ENCODE measurements at places on chromosomes 6 and 20.

DNA sequence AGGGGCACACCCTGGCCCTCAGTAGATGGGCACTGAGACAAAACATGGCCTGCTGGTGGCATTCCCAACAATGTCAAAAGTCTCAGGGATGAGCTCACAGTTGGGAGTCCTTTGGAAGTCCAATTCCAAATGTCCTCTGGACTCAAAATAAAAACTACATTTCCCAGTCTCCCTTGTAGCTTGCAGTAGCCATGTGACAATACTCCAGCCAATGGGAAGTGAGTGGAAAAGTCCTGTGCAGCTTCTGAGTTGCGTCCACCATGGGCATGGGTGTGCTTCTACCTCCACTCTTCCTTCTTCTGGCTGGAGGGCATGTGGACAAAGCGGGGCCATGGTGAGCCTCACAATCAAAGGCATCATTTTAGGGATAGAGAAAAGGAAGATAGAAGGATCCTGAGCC lies 5.8 kb upstream of the ADAM33 start:
- no peak for DNase-seq

GRCh38 chr6:151058021-151058733 lies 181.6 kb upstream of the AKAP12 start:
- DNase-seq: no peak

GRCh38 chr6:12804952-12805645 lies 88.5 kb downstream of the PHACTR1 start:
- DNase-seq: no peak

GRCh38 chr6:50836231-50836630 lies 17.6 kb downstream of the TFAP2B start:
- no peak for DNase-seq

- no peak for DNase-seq
These were observed 7.5 kb upstream of the TNXB start for GRCh38 chr6:32116674-32117073.

DNA sequence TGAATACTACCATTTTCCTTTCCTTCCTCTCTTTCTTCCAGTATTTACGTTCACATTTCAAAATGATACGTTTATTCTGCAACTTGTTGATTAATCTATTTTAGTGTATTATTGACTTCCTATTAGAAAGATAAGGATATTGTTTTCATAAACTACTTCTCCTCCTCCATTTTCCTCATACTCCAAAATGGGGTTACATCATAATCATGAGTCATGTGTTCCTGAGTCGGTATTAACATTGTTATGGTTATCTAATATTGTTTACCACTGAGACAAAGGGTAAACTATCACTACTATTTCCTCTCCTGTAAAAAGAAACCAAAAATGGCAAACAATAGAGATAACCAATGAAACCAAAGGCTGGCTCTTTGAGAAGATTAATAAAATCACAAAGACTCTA lies 126.5 kb upstream of the CDYL start:
- DNase-seq: no peak

GRCh38 chr20:57544838-57545564 lies 15.9 kb upstream of the PCK1 start:
- DNase-seq: no peak

- no peak for DNase-seq
These were observed 7.5 kb upstream of the DST start for GRCh38 chr6:56650191-56650590.

- no peak for DNase-seq
These were observed 1159.7 kb downstream of the GRIK2 start for GRCh38 chr6:102553214-102553613.

- no peak for DNase-seq
These were observed 67.8 kb downstream of the TIAM2 start for GRCh38 chr6:155062866-155063341.

- no peak for DNase-seq
These were observed 70.5 kb upstream of the TPD52L1 start for GRCh38 chr6:125082908-125083683.

DNA sequence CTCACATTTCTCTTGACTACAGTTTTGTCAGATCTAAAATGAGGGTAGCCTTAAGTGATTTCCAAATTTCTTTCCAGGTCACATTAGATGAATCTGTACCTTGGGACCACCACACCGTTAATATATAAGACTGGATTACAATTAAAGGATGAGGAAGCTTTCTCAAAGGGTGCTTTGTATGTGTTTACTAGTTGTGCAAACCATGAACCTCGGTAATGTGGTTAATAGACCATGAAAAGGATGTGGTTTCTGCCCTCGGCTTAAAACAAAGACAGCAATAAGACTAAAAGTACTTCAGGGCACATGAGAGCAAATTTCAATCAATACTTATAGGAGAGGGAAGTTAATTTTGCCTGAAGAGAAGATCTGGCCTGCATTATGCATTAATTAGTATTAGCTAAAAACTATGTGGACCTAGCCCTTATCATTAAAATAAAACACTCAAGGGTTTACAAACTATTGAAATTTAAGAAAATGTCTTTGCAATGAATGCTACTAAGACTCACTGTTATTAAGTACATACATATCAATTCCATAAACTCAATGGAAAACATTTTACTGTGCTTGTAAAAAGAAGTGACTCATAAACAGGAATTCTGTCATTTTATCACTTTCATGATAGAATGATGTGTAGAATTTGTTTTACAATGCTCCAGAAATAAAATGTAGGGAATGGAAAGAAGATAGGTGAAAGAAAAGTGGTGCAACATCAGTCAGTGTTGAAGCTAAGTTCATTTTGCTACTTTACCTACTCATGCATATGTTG lies 936 bp upstream of the TMX4 start:
- DNase-seq: no peak

- DNase-seq: no peak
These were observed 162.8 kb downstream of the ZFAND3 start for GRCh38 chr6:37982317-37982716.

- peak; percentile 39 for DNase-seq
These were observed 68.7 kb upstream of the STMND1 start for GRCh38 chr6:17032988-17033634.

DNA sequence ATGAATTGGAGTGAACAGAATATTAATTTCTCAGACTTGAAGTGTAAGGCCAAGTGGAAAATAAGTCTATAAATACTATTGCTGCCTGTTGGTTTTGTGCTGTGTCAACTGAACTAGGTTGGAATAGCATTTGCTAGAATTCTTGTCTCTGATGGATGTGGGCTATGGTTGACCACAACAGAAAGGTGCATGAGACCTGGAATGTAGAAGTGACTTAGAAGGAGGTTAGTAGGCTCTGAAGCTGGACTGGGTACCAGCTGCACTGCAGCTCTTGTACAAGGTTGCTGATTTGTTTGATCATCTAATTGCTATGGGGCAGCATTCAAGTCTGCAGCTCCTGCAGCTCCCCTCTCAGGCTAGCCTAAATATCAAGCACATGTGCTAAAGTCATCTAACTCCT lies 479.0 kb upstream of the NRSN1 start:
- no peak for DNase-seq

DNA sequence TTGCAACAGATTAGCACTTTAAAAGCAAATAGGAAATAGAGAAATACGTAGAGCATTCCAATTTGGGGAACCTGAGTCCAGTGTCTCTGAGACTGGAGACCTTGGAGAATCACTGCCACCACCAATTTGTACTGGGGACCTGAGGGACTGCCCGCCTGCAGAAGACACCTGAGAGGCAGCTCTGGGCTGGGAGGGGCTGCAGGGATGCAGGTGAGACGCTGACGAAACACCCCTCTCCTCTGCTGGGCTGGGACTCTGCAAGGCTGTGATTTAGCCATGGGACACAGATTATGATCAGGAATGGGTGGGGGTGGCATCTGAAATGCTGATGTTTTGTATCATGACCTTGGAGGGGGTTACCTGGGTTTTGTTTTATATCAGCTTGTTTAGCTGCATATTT lies 7.0 kb upstream of the APMAP start:
- no peak for DNase-seq

- peak; percentile 52 for DNase-seq
These were observed 214.5 kb upstream of the ZNF184 start for GRCh38 chr6:27687154-27688013.

GRCh38 chr6:141580988-141581552 lies 551.7 kb upstream of the GJE1 start:
- no peak for DNase-seq

- no peak for DNase-seq
These were observed 112.0 kb upstream of the NFATC2 start for GRCh38 chr20:51654495-51654894.

GRCh38 chr20:50052550-50053361 lies 60.2 kb downstream of the UBE2V1 start:
- DNase-seq: no peak

DNA sequence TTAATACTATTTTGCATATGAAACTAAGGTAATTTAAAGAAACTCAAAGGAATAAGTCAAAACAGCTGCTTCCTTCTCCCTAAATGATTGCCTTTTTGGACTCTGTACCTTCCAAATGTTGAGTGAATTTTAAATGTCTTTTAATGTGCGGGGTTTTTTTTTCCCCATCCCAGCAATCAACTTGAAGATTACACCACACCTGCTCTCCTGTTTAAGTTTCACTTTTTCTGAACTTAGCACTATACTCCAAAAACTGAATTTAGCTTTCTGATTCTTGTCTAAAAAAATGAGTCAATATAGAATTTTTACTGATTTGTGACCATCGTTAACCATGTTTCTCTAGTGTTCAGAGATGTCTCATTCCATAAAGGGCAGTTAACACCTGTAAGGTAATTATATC lies 220.8 kb upstream of the THEMIS start:
- no peak for DNase-seq

DNA sequence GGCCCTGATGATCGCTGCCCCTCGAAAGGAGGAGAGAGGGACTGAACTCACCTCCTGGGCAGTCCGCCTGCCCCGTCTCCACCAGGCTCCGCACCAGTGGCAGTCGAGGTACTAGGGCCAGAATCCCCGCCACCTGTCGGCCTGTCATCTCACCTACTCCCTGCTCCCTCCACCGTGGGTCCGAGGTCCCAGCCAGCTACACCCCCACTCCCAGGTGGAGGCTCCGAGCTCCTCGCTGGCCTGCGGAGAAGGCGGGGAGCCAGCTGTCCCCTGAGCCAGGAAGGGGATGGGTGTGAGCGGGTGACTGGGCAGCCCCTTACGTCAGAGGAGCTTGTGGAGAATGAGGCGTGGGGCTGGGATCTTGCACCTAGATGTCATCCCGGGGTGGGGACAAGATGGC lies 1066.5 kb upstream of the MANEA start:
- DNase-seq: no peak

DNA sequence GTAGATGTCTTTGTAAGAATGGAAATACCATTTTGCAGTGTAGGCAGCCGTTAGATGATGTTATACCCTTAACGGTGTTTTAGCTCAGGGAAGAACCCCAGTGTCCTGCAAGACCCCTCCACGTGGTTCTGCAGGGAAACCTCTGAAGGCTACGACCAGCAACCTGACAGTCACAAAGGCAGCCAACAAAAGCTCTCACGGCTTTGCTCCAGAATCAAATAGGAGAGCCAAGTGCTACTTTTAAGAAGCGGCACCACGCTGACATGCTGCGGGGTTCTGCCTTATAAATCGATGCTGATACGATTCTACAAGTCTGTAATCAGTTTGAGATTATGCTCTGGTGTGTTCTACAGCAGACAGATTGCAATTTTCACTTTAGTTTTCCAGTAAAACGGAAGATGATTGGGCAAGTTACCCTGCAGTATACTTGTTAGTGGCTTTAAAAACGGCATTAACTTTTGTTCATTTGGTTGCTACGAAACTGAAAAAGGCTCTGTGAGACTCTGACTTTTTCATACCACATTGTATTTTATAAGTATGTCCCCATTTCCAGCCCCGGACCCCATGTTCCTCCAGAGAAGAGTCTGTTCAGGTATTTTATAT lies 312.9 kb downstream of the SAMD5 start:
- no peak for DNase-seq

GRCh38 chr6:154292066-154292465 lies 64.5 kb downstream of the IPCEF1 start:
- DNase-seq: no peak

- no peak for DNase-seq
These were observed 336.7 kb downstream of the DHX35 start for GRCh38 chr20:39298571-39299506.

- DNase-seq: no peak
These were observed 3.2 kb downstream of the PRRT1 start for GRCh38 chr6:32148289-32149091.

DNA sequence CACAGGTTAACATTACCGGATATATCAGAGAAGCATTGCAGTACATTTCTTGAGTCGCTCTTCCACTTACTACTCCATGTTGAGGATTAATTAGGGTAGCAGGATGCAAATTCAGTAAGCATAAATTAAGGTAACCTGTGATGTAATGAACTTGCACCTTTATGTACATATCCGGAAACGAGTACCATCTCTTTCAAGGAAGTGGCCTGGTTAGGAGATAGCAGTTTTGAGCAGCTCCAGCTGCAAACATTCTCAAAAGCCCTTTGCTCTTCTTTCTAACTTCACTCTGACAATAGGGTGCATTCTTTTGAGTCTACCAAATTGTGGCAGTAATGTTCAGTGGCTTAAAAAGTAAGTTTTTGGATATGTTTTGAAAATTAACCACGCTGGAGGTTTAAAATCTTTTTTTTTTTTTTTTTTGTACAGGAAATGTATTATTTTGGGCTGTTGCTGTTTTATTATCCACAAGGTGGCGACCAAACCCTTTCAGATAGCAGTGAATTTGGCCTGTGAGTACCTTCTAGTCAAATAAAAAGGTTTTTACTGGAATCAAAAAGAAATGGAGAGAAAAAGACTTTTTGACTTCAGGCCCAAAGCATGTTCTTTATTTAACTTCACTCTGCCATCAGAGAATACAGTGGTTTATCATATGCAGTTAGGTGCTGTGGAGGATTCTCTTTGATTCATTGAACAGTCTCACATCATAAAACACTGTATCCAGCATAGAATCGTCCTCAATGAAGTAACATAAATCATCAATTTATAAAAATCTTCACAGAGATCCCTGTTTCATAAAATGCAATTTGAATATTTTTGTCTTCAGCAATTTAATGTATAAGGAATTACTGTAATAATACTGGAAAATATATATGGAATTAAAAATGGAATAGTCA lies 8.9 kb downstream of the FAM217B start:
- no peak for DNase-seq

GRCh38 chr6:8059129-8059528 lies 5.1 kb downstream of the BLOC1S5 start:
- DNase-seq: no peak

GRCh38 chr6:136586295-136586694 lies 36.1 kb upstream of the MAP7 start:
- DNase-seq: no peak

GRCh38 chr20:34978092-34978744 lies 22.6 kb downstream of the MYH7B start:
- no peak for DNase-seq

GRCh38 chr6:56757588-56757984 lies 114.9 kb upstream of the DST start:
- DNase-seq: no peak

- no peak for DNase-seq
These were observed 82.7 kb upstream of the ARMC2 start for GRCh38 chr6:108765495-108765894.

GRCh38 chr6:10580570-10580969 lies 59.4 kb downstream of the GCNT2 start:
- no peak for DNase-seq
